ENCODE measurements at places on chromosomes 3 and 15.

DNA sequence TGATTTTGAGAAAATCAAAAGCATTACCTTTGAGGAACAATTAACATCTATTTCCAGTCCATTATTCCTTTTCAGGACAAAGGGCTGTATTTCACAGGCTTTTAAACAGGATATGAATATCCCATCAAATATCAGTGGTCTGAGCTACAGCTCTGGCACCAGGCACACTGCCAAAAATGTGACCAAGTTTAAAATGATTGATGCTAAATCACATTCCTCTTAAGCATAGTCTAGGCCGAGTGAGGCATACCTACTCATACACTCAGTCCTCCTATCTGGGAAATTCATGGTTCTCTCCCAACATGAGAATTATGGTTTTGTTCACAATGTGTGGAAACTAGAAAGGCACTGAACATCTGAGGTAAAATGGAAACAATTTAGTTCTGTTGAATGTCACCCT is 683.5 kb downstream of the TUSC7 start:
- no peak for DNase-seq

DNA sequence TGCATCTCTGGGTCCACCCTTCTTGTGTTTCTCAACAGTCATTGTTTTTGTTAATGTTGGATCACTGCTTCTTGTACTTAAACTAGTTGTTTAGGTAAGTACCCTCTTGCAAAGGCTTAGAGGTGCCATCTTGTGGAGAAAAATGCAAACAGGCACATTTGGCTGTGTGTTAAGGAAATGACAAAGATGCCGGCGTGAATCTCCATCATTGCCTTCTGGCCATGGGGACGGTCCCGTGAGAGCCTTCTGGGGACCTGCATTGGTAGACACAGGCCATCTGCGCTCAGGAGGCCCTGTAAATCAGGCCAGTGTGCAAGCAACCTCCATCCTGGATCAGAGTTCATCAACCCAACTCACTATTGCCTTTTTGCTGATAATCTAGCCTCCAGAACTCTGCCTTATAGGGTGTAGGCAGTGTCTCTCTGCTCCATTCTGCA is 158.6 kb upstream of the NR2E3 start:
- no peak for DNase-seq

GRCh38 chr15:66713843-66714508 is 11.9 kb downstream of the SMAD6 start:
- DNase-seq: no peak

GRCh38 chr3:56754741-56755417 is 46.9 kb downstream of the ARHGEF3 start:
- no peak for DNase-seq

- DNase-seq: no peak
Observed at GRCh38 chr3:145865399-145866018, 295.5 kb downstream of the PLOD2 start.

- no peak for DNase-seq
Observed at GRCh38 chr3:174531262-174531982, 327.7 kb upstream of the NAALADL2 start.

DNA sequence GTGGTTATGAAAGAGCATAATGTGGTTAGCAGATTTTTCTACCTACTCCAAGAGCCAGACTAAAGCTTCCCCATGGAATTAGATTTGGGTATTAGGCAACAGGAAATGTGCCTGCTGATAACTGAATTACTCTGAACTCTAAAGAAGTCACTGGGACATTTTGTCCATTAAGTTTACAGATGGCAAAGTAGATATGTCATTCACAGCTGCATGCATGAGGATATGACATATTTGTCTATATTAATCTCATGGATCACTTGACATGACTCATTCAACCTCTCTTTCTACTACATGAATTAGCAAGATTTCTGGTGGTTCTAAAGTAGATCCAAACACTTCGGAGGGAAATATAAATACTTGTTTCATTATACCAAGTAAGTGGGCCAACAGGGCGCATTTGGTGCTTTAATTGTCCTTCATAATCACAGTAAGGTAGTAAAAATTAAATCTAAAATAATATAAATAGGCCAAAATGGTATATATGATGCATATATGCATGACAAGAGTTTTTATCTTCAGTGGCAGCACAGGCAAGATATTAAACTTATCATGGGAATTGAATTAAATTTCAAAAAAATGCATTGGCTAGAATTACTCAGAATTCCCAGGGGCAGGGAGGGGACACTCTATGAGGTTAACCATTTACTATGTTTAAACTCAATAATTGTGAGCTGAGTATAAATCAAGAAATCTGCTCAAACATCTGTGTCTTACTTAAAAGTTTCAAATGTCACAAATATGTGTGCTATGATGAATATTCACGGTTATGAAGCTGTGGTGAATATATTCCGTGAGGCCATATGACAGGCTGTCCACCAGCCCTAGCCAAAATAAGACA is 365.3 kb upstream of the KCNMB2 start:
- DNase-seq: no peak

DNA sequence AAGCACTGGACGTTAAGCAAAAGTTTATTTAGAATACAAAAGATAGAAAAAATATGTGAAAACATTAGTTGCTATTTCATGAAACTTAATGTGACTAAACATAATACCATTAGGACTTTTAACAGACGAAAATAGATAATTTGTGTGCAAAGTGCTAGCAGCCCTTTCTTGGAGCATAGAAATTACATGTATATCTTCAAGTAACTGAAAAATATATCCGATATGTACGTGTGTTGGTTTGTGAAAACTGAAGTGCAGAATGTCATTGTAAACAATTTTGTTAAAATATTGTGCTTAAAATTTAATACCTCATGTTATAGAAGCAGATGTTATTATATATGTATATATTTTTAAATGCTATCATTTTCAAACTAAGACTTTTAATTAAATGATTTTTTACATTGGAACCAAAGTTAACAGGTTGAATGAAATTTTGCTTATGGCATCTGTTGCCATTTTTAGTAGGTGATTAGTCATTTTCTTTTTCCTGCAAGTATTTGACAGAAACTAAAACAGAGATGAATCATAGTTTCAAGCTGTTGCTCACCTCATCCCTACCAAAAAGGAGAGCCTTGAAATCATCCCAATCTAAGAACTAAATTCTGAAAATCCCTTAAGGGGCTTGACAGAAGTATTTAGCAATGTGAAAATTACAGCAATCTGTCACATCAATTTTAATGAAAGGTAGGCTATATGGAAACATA is 334.8 kb downstream of the NAALADL2 start:
- DNase-seq: no peak

- peak; percentile 25 for DNase-seq
Observed at GRCh38 chr15:52677593-52678467, 1.4 kb downstream of the ATOSA start.

DNA sequence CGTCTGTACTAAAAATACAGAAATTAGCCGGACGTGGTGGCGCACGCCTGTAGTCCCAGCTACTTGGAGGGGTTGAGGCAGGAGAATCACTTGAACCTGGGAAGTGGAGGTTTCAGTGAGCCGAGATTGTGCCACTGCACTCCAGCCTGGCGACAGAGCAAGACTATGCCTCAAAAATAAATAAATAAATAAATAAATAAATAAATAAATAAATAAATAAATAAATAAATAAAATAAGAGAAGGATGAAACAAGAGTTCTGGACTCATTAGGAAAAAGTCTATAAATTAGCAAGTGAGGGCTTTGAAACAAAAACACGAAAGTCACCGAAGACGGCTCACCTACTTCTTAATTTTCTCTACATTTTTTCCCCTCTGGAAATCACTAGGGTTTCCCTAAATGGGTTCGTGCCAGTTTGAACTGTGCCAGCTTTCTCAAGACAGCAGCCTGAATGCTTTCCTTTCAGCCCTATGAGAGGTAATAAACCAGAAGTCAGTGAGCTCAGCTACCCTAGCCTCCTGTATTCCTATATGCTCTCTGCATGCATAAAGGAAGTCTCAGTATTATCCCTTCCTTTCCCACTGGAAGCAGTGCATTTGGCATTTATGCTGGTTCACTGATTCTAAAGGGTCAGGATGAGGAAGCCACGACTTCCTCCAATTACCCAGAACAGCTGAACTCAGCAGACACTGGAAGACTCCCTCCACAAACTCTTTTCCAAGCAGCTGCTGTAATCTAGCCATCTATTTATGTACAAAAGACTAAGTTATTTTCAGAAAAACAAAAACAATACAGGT is 266.9 kb downstream of the ZBBX start:
- DNase-seq: no peak

GRCh38 chr3:176992565-176992964 is 204.7 kb downstream of the TBL1XR1 start:
- no peak for DNase-seq

- DNase-seq: no peak
Observed at GRCh38 chr3:15324379-15324808, 8.0 kb downstream of the SH3BP5 start.

DNA sequence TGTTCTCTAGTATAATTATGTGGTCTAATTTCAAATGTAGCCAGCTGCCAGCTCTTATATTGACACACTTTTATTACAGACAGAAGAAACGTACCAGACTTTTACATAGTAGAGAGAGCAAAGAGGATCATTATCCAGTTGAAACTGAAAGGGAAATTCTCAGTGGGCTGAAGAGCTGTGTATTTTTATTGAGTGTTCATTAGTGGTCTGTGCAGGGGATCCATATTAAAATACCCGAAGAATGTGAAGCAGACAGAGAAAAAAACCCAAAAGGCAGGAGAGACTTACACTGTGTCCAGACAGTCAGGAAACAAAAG is 41.3 kb downstream of the MYRIP start:
- no peak for DNase-seq

- no peak for DNase-seq
Observed at GRCh38 chr3:40971191-40972168, 227.8 kb upstream of the CTNNB1 start.

GRCh38 chr3:122298239-122298638 is 26.8 kb upstream of the CSTA start:
- no peak for DNase-seq

All from stimulated activated CD8-positive, alpha-beta memory T cell treated with anti-CD3 and anti-CD28 coated beads, Interleukin-4, amount 100 ng/mL, for 1 hour (primary cell).